Left hindlimb (tissue), 1 donor: ENCODE measurements at places on chromosomes 1 and 21.

- no peak for DNase-seq
Observed at GRCh38 chr1:89935235-89935634, 59.7 kb upstream of the ZNF326 start.

- no peak for DNase-seq
Observed at GRCh38 chr1:182634306-182635072, 30.3 kb upstream of the RGS16 start.

DNA sequence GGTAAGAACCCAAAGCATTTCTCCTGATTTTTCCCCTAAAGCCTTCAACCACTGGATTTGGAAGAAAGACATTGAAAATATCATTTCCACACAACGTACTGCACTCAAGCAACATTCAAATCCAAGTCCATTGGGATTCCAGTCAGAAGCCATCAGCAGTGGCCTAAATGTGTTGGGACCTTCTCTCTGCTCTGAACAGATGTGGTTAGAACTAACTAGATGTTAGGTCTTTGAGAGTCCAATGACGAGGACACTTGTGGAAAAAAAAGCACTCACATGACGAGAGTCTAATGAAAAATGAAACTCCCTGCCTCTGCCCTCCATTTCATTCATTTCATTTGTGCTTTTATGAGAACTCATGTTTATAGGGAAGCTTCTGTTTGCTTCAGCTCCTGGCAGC is 382.3 kb downstream of the SIPA1L2 start:
- no peak for DNase-seq

- DNase-seq: no peak
Observed at GRCh38 chr1:161260376-161261260, 2.1 kb downstream of the PCP4L1 start.

GRCh38 chr1:42848823-42849537 is 2.6 kb downstream of the ZNF691 start:
- no peak for DNase-seq

DNA sequence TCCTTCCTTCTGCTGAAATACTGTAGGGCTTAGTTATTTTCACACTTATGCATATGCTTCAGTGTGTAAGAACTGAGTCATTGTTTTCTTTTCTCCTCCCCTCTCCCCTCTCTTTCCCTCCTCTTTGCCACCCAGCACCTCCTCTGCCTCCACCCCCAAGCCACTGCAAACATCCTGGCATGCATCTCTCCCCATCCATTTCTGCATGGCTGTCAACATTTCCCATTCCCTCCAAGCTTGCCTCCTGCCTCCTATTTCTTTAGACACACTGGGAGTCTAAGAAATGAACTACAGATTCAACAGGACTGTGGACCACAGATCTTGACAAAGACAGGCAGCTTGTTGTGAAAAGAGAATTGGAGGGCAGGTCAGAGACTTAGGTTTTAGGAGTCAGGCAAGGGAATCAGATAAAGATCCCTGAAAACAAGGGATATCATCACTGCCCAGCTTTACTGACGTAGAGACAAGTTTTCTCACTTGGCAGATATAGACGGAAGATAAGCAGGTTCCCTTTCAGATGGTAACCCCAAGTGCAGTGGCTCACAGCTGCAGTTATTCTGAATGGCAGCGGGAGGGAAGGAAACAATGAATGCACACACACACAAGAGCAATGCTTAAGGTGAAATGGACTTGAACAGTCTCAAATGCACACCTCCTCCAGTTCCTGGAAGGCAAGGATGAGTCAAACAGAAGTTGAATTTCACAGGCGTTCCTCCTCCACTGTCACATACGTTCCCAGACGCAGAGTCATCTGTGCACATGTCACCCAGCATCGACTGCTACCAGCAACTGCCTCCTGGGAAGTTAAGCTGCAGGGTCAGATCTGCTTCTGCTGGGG is 56.1 kb downstream of the HIVEP3 start:
- no peak for DNase-seq

GRCh38 chr1:2525572-2525919 is 850 bp downstream of the PANK4 start:
- DNase-seq: no peak

- DNase-seq: no peak
Observed at GRCh38 chr1:241715956-241716355, 63.9 kb downstream of the WDR64 start.

- DNase-seq: no peak
Observed at GRCh38 chr1:115958866-115959265, 17.4 kb upstream of the SLC22A15 start.

DNA sequence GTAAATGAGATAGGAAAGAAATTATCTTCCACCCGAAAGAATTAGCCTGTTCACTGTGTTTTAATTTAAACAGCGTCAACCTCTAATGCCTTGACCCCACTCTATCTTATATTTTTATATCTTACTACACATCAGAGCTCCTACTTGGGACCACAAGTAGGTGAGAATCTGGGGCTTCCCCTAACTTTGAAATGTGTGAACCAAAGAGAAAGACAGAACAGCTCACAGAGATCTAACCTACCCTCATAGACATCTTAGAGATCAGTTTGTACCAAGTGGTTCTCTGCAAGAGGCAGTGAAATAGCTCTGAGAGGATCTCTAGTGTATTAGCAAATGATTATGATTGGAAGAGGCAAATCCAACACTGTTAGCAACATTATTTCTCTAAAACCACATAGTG is 31.0 kb upstream of the IFI16 start:
- DNase-seq: no peak

- peak; percentile 49 for DNase-seq
Observed at GRCh38 chr1:10339815-10340214, 59.0 kb upstream of the PGD start.

GRCh38 chr1:11339346-11340232 is 66.6 kb downstream of the UBIAD1 start:
- DNase-seq: peak; percentile 64

- DNase-seq: no peak
Observed at GRCh38 chr21:46061950-46062349, 36.0 kb upstream of the COL6A2 start.

DNA sequence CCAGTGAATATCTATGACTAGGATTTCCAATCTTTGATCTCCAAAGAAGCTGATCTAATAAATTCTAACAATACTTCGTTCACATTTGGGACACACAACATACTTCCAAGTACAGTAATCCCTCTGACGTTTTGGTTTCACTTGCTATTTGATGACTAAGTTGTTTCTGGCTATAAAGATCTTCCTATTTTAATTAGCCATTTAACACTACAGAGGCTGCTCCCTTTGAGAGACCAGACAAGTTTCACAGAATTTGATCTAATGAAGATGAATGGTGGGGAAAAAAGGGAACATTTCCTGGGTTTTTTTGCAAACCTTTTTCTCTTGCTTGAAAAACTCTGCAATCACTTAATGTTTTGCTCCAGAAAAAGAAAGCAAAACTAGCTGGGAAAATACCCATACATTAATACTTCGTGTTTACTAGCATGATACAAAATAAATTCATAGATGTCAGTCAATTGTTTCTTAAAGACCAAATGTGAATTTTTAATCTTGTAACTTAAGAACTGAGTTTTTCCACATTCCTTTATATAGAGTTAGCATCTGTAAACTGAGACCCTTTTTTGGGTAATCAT is 28.0 kb upstream of the GLIS1 start:
- DNase-seq: no peak

DNA sequence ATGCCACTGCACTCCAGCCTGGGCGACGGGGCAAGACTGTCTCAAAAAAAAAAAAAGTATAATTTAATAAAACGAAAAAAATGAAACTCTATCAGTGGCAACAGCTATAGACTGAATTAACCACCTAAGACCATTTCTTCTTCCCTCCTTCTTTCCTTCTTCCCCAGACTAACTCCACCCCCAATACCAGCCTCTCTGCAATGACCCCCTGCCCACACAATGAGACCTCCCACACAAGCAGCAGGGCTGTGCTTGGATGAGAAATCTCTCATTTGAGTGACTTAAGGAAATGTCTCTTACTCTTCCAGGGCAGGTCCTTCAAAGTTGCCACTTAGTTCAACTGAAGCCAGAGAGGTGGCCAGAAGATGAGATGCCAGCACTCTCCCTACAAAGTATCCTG is 94.5 kb upstream of the SYT6 start:
- DNase-seq: no peak

GRCh38 chr1:87735750-87736149 is 407.1 kb downstream of the LMO4 start:
- no peak for DNase-seq

- DNase-seq: no peak
Observed at GRCh38 chr1:46547481-46548383, 3.7 kb downstream of the KNCN start.

DNA sequence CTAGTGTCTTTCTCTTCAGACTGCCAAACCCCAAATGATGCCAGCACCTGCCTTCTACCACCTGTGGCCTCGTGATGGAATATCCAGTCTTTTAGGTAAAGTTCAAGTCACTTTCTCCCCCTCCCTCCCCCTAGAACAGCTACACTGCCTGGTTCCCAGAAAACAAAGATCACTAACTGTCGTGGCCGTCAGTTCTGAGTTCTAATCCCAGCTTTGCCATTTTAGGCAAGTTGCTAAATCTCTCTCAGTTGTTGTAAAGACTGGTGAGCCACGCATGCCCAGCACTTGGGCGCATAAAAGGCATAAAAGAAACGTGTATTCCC is 648 bp upstream of the TRAPPC3 start:
- DNase-seq: no peak

DNA sequence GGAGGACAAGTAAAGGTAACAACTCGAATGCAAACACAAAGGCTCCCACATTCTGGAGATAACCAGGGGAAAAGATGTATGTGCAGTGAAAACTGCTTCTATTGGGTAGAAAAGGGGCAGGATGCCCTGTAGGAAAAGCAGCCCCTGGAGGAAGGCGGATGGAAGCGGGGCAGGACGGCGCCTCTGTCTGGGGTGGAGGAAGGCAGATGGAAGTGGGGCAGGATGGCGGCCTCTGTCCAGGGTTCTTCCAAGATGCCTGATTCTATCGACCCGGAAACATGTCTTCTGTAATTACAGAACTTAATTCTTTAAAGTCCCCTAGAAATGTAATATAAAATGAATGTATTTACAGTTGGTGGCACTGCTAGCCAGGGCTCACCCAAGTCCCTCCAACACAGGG is 24.0 kb upstream of the LRRC47 start:
- no peak for DNase-seq

GRCh38 chr1:9590945-9591668 is 2.4 kb downstream of the TMEM201 start:
- DNase-seq: no peak

- peak; percentile 47 for DNase-seq
Observed at GRCh38 chr21:32306021-32306780, 7.5 kb downstream of the MRAP start.

- no peak for DNase-seq
Observed at GRCh38 chr1:247409869-247410544, 6.0 kb upstream of the NLRP3 start.

- DNase-seq: no peak
Observed at GRCh38 chr1:208809876-208810275, 565.7 kb upstream of the PLXNA2 start.

GRCh38 chr1:14003552-14003951 is 303.6 kb downstream of the PRDM2 start:
- DNase-seq: no peak

- no peak for DNase-seq
Observed at GRCh38 chr1:42157667-42158066, 4.5 kb downstream of the GUCA2B start.

DNA sequence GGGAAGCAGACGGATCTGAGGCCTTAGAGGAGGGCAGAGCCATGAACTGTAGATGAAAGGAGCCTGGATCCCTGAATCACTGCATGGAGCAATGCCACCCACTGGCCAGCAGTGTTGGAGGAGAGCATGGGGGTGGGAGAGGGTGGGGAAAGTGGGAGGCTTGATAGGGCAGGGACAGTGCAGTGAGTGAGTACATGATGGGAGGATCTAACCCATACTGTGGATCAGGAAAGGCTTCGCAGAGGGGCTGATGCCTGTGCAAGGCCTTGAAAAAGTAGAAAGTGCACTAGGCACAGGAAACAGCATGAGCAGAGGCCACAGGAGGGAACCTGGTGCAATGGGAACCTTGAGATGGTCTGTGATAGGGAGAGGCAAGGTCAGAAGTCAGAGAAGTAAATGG is 391.9 kb downstream of the PTPRU start:
- DNase-seq: no peak

- no peak for DNase-seq
Observed at GRCh38 chr1:34806396-34806795, 13.6 kb downstream of the GJA4 start.

DNA sequence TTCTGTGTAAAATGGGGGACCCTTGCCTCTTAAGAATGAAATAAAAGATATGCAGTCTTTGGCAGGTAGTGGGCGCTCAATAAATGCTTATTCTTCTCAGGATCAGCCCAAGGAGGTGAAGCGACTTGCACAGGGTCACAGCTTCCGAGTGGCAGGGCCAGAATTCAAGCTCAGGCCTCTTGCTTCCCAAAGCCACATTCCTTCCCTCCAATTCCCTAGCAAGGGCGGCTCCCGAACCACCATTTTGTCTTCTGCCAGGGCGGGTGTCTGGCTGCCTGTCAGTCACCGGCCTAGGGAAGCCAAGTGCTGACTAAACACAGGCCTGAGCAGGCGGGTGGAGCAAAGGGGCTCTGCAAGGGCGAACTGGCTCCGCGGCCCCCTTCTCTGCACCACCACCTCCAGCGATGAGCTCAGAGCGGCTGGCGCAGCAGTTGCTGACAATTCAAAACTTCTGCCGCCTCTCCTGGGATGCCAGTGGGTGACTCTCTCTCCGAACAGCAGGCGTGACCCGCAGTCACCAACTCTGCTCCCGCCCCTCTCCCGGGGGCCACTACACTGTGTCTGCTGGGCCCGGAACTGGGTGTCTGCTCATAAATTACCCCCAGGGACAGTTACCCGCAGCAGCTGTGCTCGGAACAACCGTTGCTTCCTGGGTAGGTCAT is 10.8 kb downstream of the GPR3 start:
- DNase-seq: peak; percentile 92

DNA sequence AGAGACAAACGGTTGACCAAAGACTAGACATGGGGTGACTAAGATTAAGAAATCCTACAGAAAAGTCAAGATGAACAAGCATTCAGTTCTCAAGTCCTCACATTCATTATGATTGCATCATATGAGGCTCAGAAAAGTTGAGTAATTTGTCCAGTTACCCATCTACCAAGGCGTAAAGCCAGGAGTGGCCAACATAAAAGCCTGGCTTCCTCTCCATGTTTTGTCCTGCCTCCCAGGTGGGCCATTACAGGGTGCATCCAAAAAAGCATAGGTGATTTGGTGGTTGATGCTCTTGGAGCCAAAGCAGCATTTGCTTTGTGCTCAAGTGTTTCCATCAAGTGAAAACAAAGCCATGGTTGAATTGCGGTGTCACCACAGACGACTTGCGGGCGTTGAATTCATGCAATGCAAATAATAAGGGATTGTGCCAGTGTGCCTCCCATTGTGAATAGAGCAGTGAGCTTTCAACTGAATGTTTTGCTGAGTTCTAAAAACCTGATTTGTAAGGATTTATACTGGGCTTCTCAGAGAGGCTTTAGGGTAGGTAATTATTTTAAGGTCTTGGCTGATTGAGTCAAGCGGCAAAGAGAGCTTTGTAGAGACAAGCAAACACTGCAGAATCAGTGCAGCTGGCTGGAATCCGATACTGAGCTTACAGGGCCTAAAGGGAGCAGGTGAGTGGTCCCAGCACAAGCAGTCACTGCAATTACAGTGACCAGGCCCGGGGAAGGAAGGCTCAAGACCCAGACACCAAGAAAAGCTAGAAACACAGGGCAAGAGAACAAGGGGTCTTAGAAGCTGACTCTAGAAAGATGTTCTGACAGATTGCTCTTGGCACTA is 54.1 kb downstream of the KCNJ15 start:
- no peak for DNase-seq
